ENCODE measurements at places on chromosomes 5 and 9. TPM values are rescaled to one million over a fixed set of nuclear protein-coding genes. Genes with fewer than 3 reads are reported as not detected.

ZNF483 gene
- total RNA-seq, result 34.6 TPM

UNC5A gene
- 4.1 TPM for total RNA-seq

FAM78A gene
- total RNA-seq, result 3.9 TPM

CAPSL gene
- total RNA-seq, result 24.2 TPM

GRCh38 chr5:8396756-8397155, 527.8 kb downstream of the MTRR start:
- peaks cover 3% of the 10 kb centered on the region for H3K4me1 ChIP-seq
- no peaks in the 10 kb centered on the region for H3K27me3 ChIP-seq
- no peaks in the 10 kb centered on the region for H3K36me3 ChIP-seq
- no peak overlapping the region for H3K27ac ChIP-seq

- H3K4me3 ChIP-seq, result peak overlapping the region; percentile 51
- H3K36me3 ChIP-seq, result no peaks in the 10 kb centered on the region
- no peaks in the 10 kb centered on the region for H3K27me3 ChIP-seq
- peak; percentile 77 for DNase-seq
- H3K4me1 ChIP-seq, result no peaks in the 10 kb centered on the region
Observed at GRCh38 chr9:76691517-76692313, 72.5 kb upstream of the PCA3 start.

DNA sequence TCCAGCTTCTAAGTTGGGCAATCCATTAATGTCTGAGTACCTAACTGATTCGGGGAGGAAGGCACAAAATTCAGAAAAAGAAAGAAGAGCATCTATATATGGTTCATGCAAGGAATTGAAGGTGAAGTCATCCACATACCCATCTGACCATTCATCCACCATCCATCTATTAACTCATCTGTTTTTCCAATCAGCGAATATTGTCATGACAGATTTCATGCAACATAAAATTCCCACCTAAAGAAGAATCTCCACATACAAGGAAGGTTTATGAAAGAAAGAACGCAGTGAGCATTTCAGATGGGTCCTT, 164.7 kb downstream of the GRIA1 start:
- H3K36me3 ChIP-seq, result no peaks in the 10 kb centered on the region
- H3K4me1 ChIP-seq, result no peaks in the 10 kb centered on the region
- H3K27me3 ChIP-seq, result no peaks in the 10 kb centered on the region
- no peak overlapping the region for H3K27ac ChIP-seq
- DNase-seq, result no peak

- no peak overlapping the region for H3K27ac ChIP-seq
- H3K4me3 ChIP-seq, result no peak overlapping the region
- H3K36me3 ChIP-seq, result no peaks in the 10 kb centered on the region
- no peaks in the 10 kb centered on the region for H3K27me3 ChIP-seq
- H3K4me1 ChIP-seq, result no peaks in the 10 kb centered on the region
- DNase-seq, result no peak
Observed at GRCh38 chr9:2195211-2195610, 180.1 kb downstream of the SMARCA2 start.

GRCh38 chr9:92749071-92749933, 15.3 kb downstream of the BICD2 start:
- no peaks in the 10 kb centered on the region for H3K27me3 ChIP-seq
- H3K4me1 ChIP-seq, result peaks cover 35% of the 10 kb centered on the region
- peaks cover 2% of the 10 kb centered on the region for H3K36me3 ChIP-seq
- peak overlapping the region; percentile 29 for H3K27ac ChIP-seq

DNA sequence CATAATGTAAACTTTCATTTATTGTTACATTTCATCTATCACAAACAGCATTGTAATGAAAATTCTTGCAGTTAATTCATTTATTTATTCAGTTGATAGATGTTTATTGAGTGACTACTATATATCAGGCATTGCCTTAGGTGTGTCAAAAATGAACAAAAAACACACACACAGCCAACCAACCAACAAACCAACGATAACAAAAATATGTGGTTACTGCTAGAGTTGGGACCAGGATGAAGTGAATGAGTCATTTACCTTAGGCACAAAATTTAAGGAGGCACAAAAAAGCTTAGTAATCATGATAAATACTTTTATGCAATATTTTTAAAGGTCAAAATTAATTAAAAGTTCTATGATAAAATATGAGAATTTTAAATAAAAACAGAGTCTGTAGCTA, 223.4 kb downstream of the CSNK1G3 start:
- H3K4me1 ChIP-seq, result no peaks in the 10 kb centered on the region
- H3K36me3 ChIP-seq, result no peaks in the 10 kb centered on the region
- H3K4me3 ChIP-seq, result no peak overlapping the region
- no peaks in the 10 kb centered on the region for H3K27me3 ChIP-seq
- H3K27ac ChIP-seq, result no peak overlapping the region

Data from spinal cord (tissue), 10 donors.